ENCODE measurements at places on chromosomes 3 and 15.

- DNase-seq = no peak
Measured at GRCh38 chr3:194337965-194338753, 13.0 kb downstream of the CPN2 start.

GRCh38 chr15:38843051-38843501 is 278.5 kb upstream of the RASGRP1 start:
- no peak for DNase-seq

DNA sequence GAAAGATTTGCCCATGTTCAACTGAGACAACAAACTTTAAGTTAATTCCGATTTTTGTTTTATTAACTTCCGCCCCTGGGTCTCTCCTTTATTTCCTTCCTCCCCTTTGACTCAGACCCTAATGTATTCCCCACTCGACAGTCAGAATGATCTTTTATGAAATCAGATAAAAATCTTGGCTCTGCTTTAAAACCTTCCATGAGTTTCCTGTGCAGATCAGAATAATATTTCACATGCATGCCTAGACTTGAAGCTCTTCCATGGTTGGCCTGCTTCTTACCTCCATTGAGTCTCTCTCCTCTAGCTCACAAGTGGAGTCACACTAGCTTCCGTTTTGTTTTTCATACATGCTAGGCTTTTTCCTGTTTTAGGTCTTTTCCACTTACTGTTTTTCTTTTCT is 116.8 kb upstream of the SPATA16 start:
- DNase-seq = no peak

- DNase-seq = no peak
Measured at GRCh38 chr3:62236016-62236415, 137.3 kb downstream of the FEZF2 start.

DNA sequence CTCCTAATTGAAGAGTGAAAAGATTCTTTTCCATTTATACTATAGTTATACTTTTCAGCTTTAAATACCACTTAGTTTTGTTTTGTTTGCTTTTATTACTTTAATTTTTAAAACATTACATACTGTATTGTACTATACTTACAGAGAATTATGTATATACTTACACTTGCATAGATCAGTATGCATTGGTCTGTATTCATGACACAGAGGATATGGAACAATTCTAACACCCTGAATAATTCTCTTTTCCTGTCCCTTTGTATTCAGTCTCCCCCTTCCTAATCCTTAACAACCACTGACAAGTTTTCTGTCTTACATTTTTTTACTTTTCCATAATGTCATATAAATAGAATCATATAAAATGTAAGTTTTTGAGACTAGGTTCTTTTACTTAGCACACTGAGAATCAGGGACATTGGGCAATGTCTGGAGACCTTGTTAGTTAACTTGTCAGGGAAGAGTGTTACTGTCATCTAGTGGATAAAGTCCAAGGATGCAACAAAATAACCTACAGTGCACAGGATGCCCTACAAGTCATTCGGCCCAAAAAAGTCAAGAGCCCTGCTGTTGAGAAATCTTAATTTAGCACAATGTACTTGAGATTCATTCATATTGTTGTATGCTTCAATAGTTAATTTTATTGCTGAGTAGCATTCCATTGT is 95.7 kb upstream of the MCTP2 start:
- no peak for DNase-seq
